ENCODE measurements at places on chromosomes 5 and 9.
A peak's percentile ranks its signal among the peaks of the same experiment; 100 is the strongest.

- no peak for DNase-seq
Measured at GRCh38 chr5:88060194-88060593, 208.5 kb downstream of the TMEM161B start.

DNA sequence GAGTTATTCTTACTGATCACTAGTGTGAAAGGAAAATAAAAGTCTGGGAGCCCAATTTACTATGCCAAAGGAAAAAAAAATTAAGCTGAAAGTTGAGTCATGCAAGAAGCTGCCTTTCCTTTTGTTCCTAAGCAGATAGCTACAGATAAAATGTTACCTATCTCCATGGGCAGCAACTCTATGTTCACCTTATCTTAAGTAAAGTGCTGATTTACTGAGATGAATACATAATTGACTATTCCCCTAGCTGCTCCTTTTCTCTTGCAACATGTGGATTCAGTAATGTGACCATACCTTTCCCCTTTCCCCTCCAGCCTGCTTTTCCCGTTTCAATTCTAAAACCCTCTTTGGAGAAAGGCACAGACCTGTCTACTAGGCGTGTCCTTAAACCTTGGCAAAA lies 62.7 kb upstream of the NR5A1 start:
- no peak for DNase-seq

GRCh38 chr5:3317051-3317795 lies 278.4 kb upstream of the IRX1 start:
- DNase-seq = no peak

DNA sequence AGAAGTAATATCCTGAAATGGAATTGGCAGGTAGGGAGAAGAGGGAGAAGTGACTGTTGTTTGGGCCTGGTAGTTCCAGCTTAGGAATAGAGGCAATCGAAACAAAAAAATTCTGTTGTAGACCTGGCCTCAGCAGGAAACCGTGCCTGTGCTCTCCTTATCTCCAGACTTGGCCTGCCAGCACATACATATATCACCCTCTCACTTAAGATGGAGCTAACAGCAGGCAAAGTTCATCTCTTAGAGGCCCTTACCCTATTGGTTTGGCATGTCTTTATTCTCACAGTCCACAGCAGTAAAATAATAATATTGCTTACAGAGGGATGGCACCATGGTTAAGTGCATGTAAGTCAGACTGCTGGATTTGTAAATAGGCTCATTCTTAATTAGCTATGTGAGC lies 19.6 kb upstream of the TNC start:
- no peak for DNase-seq

GRCh38 chr9:125444956-125445506 lies 183.4 kb downstream of the GAPVD1 start:
- no peak for DNase-seq

GRCh38 chr5:6714226-6715041 lies 1.2 kb downstream of the TENT4A start:
- no peak for DNase-seq

DNA sequence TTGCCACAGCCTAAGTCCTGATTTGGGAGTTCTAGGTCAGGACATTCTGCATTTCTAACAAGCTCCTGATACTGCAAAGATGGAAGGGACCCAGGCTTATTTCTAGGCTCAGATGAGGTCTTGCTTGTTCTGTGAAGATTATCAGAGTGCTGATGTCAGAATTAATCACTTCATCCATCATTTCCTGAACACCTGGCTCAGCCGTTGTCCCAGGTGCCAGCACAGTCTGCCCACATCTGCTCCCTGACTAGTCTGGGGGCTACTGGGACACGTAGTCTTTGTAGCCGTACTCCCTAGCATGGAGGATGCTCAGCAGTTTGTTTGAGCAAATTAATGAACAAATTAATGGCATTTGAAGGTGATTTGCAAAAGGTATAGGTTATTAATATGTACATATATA lies 17.9 kb upstream of the SPINK4 start:
- DNase-seq = no peak

DNA sequence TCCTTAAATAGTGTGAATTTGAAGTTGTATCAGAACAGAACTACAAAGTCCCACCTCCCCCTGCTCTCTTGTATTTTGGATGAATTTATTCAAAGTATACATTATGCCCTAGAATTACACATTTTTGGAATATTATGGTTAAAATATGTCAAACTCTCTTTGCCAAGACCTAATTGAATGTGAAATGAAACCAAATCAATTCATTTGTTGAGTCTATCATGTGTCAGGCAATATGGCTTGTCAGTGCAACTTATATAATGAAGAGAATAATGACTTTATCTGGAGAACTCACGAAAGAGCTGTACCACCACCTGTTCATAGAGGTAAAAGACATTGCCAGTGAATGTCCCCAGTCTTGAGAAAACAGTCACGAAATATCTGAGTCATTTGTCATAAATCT lies 106.8 kb downstream of the TUSC1 start:
- DNase-seq = no peak

DNA sequence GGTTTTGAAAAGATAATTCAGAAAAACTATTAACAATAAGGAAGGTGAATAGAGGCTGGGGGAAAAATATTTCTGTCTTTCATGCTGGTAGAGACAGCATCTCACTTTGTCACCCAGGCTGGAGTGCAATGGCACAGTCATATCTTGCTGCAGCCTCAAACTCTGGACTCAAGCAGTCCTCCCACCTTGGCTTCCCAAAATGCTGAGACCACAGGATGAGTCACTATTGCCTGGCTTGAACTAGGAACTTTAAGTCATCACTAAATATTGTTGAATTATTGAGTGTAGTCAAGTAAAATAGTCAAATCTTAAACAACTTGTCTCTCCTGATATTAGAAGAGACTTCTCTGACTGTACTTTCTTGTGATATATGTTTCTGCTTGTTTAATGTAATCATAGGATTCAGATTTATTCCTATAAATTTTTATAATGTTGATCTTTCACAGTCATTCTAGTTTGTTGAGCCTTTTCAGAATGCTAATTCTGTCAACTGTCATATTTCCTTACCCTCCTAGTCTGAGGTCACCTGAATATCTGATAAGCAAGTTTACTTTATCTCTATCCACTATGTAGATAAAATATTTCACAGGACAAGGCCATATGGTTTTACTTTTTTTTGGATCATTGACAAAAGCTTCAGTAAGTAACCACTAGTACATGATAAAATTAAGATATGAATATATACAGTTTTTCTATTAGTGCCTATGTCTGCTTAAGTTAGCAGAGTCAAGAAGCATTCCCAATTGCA lies 1696.5 kb downstream of the MAT2B start:
- DNase-seq = peak; percentile 8

- DNase-seq = peak; percentile 26
Measured at GRCh38 chr9:715743-716400, 125.6 kb upstream of the DMRT1 start.

DNA sequence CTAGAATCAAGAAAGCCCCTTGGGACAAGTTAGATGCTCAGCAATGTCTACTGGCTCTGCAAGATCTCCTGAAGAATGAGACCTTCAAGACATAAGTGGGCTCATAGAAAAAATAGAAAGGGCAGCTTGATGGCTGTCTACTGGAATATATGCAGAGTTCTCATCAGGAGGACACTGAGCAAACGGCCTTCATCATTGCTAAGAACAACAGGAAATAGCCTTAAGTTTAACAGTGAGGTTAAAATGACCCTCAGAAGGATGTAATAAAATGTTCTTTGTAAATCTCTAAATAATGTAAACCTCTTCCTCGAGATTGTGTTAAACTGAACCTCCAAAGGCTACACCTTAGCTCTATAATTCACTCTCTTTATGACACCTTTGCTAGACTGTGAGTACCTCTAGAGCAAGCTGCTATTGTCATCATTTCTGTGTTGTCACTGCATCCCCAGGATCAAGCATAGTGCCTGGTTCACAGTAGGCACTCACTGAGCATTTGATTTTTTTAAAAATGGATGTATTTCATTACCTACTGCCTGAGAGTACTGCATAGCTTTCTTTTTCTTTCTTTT lies 22.2 kb upstream of the LHFPL2 start:
- DNase-seq = no peak

- no peak for DNase-seq
Measured at GRCh38 chr5:171149333-171149732, 159.7 kb upstream of the TLX3 start.

DNA sequence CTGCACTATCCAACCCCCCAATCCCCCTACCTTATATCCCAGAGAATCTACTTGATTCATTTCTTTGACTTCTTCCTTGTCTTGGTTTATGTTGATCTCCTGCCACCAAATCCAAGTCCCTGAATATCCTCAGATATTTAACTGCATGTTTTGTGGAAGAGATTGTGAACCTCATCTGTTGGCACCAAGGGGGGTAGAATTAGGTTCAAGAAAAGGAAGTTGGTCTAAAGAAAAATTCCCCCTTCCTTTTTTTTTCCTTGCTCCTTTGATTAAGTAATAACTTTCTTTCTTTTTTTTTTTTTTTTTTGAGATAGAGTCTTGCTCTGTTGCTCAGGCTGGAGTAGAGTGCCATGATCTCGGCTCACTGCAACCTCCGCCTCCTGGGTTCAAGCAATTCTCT lies 526 bp upstream of the CD14 start:
- DNase-seq = no peak

DNA sequence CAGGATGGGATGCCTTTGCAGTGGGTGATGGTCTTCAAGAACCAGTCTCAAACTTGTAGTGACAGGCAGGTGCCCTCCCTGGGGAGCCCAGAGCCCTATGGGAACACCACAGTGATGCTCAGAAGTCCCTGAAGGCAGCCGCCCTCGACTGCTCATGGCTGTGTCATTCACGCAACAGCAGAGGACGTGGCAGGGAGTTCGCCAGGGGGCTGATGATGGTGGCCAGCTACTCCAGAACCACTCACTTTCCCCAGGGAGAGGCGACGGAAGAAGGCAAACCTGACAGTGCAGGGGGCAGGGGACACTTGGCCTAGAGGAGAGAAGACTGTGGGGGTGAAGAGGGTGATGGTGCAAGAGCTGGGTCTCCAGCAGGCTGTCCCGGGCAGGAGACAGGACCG lies 4.0 kb downstream of the IL13 start:
- DNase-seq = no peak

GRCh38 chr9:122004589-122004988 lies 88.5 kb downstream of the TTLL11 start:
- no peak for DNase-seq

- no peak for DNase-seq
Measured at GRCh38 chr9:104279535-104280177, 185.5 kb downstream of the SMC2 start.

GRCh38 chr5:97420646-97421045 lies 237.6 kb upstream of the RIOK2 start:
- no peak for DNase-seq

GRCh38 chr5:137613554-137614265 lies 114.6 kb upstream of the SPOCK1 start:
- peak; percentile 31 for DNase-seq

DNA sequence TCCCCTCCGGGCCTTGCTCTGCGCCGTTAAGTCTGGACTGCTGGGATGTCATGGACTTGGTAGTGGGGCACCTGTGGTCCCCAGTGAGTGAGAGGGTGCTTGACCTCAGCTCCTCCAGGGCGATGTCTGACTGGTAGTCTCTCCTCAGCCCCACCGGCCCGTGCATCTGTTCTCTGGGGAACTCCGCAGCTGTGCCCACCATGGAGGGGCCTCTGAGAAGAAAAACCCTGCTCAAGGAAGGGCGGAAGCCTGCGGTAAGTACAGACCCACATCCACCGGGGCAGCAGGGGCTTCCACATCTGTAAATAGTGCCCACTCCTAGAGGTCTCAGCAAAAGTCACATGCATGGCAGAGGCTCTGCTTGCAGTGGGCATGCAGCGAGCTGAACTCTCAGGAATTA lies 52.6 kb upstream of the GARNL3 start:
- DNase-seq = no peak

DNA sequence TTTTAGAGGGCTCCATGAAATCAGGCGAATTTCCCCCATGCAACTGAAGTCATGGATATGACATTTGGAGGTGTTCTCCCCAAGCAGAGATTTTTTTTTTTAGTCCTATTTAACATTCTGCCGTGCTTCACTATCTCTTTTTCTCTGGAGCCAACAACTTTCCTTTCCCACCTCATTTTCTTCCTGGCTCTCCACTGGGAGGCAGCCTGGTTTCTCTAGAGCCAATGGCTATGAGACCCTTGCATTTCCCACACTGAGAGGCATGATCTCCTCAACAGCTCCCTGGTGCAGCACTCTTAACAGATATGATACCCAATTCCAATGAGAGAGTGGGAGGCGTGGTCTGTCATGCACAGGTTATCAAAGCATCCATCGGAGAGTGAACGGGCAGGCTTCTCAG lies 310.8 kb downstream of the DRD1 start:
- DNase-seq = no peak

DNA sequence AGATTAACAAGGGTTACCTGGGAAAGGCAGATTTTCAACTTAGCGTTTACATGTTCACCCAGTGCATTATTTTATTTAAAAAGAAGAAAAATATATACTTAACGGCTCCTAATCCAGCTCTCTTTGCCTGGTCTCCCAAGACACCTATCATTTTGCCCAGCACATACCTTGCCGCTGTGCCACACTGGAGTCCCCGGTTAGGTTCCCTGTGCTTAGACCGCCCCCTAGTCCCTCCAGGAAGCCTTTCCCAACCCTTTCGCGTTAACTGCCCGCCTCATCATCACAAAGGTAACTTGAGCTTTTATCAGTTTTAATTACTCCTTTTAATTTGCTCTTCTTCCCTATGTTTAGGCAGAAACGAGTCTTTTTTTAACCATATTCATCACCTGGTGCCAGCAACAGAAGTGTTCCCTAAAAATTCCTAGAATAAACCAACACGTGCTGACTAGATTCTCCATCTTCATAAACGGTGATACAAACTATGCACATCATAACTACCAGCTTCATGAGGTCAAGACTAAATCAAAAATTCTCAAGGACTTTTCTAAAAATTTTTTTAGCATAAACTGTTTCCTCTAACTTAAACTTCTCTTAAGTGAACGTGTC lies 19.7 kb downstream of the DNAJA1 start:
- no peak for DNase-seq

- peak; percentile 82 for DNase-seq
Measured at GRCh38 chr5:81633891-81634290, 117.0 kb downstream of the SSBP2 start.

DNA sequence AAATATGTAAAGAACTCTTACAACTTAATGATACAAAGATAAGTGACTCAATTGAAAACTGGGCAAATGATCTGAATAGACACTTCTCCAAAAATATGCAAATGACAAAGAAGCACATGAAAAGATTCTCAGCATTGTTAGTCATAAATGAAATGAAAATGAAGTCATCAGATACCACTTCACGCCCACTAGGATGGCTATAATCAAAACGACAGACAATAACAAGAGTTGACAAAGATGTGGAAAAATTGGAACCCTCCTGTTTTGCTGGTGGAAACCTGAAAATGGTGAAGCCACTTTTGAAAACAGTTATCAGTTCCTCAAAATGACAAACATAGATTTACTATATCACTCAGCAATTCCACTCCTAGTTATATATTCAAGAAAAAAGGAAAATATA lies 7.9 kb upstream of the SYK start:
- DNase-seq = no peak

GRCh38 chr9:14923701-14924100 lies 13.5 kb upstream of the FREM1 start:
- no peak for DNase-seq

DNA sequence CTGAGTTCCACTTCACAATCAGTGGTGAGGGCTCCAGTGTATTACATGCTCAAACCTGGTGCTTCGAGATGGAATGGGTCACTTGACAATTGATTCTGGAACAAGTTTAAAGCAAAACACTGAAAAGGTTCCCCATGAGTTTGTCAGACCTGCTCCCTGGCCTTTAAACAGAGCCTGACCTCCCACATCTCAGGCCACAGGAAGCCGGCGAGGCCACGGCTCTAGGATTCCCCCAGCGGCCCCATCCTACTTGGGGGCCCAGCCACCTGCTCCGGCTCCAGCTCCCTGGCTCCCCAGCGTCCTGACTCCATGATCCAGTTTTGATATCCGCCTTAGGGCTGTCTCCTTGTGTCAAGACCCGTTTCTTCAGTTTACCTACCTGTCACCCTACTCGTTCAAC lies 62.0 kb downstream of the TTLL11 start:
- DNase-seq = no peak
